ENCODE measurements at places on chromosomes 11 and 22. TPM values are rescaled to one million over a fixed set of nuclear protein-coding genes. Genes with fewer than 3 reads are reported as not detected.
A peak's percentile ranks its signal among the peaks of the same experiment; 100 is the strongest.

CPT1B gene
- 144 TPM for total RNA-seq

DNA sequence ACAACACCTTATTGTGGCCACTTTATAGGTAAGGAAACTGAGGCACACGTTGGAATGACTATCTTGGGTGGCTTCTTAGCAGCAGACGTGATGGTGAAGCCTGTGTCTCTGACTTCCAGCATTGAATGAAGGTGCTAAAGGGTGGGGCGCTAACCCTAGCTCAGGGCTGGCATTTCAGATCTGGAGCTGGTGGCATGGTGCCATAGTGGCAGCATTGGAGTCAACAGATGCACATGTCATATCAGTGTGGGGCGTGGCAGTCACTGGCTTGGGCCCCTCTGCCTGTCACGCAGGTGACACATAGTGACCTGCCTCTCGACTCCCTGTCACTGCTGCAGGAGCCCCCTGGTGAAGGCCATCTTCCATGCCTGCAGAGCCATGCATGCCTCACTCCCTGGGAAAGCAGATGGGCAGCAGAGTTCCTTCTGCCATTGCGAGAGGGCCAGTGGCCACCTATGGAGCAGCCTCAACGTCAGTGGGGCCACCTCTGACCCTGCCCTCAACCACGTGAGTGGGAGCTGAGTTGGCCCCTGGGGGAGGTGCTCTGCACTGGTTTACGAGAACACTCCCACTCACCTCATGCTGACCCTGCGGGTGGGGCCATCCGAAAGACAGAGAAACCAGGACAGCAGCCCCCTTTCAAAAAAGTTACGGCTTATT, 14.8 kb downstream of the SHISA8 start:
- peak; percentile 79 for DNase-seq

DENND6B gene
- total RNA-seq, result 1.3 TPM

GRAP2 gene
- 0.18 TPM for total RNA-seq

SLC22A6 gene
- not detected for total RNA-seq

DNA sequence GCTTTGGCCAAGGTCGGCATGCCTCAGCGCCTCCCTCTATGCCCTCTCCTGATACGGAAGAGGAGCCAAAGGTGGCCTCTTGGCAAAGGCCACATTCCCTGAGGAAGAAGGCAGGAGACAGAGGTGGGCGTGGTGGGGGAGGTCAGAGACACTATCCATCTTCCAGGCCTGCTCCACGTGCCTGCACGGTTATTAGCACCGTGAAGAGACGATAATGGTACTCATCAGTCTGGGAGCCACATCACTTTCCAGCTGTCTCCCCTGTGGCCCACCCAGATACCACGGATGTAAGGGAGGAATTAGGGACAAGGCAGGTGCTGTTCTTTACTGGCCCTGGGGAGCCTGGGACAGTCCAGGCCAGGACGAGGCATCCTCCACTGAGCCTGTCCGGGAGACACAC, 354.3 kb downstream of the MN1 start:
- no peak for DNase-seq

DNA sequence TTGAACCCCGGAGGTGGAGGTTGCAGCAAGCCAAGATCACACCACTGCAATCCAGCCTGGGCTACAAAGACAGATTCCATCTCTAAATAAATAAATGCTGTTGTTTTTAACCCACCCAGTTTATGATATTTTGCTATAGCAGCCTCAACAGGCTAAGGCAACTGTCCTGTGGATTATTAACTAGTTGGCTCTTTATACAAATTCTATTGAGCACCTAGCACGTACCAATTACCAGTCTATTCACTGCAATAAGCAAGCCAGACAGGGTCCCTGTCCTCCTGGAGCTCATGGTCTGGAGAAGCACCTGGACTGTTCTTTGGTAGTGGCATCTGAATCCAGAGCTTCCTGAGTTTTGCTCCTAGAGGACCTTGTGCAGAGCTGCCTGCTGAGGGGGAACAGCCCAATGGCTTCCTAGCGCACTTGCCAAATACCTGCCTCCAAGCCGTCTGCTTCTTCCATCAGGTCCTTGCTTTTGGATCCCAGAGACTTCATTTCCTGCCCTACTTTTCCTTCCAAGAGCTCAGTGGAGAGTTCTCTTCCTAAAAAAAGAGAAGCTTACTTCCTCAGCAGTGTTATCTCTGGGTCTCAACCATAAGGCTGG, 49.9 kb upstream of the MICAL2 start:
- DNase-seq, result no peak

GRCh38 chr22:19840955-19841640, 13.6 kb downstream of the GNB1L start:
- no peak for DNase-seq

DNA sequence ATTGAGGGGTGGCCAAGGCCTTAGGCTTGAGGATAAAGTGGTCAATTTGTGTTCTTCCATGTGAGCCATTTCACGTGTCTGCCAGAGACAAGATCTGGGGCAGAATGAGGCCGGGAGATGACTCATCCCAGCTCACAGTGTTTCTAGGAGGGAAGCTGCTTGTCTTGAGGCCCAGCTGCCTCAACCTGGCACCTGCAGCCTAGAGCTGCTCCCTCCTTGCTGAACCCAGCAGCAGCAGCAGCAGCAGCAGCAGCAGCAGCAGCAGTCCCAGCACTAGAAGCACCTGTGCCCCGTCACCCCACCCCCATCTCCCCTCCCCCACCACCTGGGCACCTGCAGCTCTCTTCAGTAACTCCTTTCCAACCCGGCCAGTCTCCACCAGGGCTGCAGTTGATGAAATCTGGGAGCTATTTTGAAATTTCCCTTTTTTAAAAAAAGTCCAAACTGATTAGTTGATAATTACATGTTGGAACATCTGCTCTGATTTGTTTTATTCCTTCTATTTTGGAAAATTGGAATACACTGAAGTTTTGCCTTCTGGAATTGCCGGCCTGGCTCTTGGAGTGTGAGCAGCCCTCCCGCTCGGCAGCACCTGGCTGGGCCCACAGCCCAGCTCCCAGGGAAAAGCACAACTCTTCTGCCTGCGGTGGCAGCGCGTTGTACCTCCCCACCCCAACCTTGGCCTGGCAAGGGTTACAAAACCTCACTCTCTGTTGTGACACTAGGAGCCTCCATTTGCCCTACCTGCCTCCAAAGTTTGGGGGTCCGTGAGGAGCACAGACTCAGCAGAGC, 143.5 kb downstream of the NXPE2 start:
- no peak for DNase-seq

NPAS4 gene
- not detected for total RNA-seq

LRRN4CL gene
- total RNA-seq, result 4.8 TPM

GRCh38 chr22:48489551-48490499, 1337.8 kb downstream of the BRD1 start:
- no peak for DNase-seq

GRCh38 chr11:63880403-63880790, 36.6 kb downstream of the RCOR2 start:
- DNase-seq, result no peak

DNA sequence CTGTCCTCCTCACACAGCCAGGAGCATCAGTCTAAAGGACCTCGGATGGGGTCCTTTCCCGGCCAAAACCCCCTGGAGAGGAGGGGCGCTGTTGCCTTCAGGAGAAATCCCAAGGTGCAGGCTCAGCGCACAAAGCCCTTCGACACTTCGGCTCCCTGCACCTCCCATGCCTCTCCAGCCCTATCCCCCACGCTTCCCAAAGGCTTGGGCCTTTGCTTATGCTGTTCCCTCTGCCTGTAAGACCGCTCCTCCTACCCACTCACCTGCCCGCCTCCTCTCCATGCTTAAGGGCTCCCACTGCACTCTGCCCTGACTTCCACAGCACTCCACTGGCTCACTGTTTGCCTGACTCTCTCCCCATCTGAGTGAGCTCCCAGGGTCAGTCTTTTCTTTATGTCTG, 13.5 kb downstream of the SLC15A3 start:
- no peak for DNase-seq

GRCh38 chr11:353179-353873, 16.0 kb upstream of the B4GALNT4 start:
- peak; percentile 86 for DNase-seq

DNA sequence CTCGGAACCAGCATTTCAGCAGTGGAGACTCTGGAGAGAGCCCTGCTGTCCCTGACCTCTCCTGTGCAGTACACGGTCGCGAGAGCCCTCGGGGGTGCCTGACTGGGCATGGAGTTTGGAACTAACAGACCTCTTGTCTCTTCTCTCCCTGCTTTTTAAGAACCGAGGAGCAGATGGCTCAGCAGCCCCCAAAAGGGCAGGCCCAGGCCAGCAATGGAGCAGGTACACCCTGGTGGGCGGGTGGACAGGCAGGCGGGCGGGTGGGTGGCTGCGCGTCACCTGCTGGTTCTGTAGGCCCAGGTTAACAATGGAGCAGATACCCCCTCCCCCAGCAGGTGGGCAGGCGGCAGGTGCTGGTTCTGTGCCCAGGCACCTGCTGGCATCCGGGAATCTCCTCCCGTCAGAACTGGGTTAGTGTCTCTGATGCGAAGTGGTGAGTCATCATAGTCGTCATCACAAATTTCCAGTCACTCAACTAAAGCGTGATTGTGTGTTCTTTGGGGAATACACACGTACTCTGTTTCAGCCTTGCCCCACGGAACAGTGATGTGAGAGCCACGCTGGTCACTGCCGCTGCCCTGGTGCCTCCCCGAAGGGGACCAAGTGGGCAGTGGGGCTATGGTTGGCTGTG, 41.1 kb downstream of the GRAMD4 start:
- DNase-seq, result no peak

- no peak for DNase-seq
These were observed 41.7 kb downstream of the RIBC2 start for GRCh38 chr22:45455212-45455611.

NCF4 gene
- 2.7 TPM for total RNA-seq

- no peak for DNase-seq
These were observed 363.1 kb downstream of the MN1 start for GRCh38 chr22:27438271-27438980.

GRCh38 chr11:124174001-124174583, 9.1 kb upstream of the OR10D3 start:
- DNase-seq, result no peak

GRCh38 chr11:112996994-112997393, 35.8 kb downstream of the NCAM1 start:
- DNase-seq, result no peak

GRCh38 chr11:62543680-62544444, 2.7 kb downstream of the AHNAK start:
- DNase-seq, result no peak

- DNase-seq, result peak; percentile 3
These were observed 29.3 kb upstream of the SLC25A1 start for GRCh38 chr22:19207884-19208283.

CRYBB1 gene
- 0.25 TPM for total RNA-seq

SHISA8 gene
- 0.26 TPM for total RNA-seq

GRCh38 chr11:111397034-111397433, 18.0 kb upstream of the POU2AF1 start:
- no peak for DNase-seq

DNA sequence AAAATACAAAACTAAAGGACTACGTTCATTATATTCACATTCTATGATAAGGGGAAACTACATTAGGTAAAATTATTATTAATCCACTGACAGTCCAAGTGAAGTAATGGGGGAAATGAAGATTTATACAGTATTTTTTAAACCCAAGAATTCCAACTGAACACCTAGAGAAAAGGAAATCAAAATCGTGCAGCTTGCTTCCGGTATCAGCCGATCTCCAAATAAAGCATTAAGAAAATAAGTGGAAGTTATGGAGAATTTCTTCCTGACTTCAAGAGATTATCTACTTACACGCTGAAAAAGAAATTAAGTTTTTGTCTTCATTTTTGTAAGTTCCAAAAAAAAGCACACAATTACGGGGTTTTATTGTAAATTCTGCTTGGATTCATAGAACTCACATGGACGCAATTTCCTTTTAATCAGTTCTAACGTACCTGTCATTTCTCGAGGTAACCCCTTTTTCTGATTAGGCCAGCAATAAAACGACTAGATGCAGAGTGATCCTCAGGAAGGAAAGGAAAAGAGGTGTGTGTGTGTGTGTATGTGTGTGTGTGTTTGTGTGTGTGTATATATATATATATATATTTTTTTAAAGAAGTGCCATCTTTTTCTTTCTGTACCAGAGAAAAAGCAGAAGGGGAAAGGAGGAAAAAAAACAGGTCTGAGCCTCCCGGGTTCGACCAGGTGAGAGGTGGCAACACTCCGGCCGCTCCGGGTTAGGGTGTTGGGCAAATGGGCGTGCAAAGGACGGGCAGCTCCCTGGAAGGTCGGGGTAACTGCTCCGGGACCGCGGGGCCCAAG, 1.1 kb downstream of the ZBTB44 start:
- no peak for DNase-seq

DNA sequence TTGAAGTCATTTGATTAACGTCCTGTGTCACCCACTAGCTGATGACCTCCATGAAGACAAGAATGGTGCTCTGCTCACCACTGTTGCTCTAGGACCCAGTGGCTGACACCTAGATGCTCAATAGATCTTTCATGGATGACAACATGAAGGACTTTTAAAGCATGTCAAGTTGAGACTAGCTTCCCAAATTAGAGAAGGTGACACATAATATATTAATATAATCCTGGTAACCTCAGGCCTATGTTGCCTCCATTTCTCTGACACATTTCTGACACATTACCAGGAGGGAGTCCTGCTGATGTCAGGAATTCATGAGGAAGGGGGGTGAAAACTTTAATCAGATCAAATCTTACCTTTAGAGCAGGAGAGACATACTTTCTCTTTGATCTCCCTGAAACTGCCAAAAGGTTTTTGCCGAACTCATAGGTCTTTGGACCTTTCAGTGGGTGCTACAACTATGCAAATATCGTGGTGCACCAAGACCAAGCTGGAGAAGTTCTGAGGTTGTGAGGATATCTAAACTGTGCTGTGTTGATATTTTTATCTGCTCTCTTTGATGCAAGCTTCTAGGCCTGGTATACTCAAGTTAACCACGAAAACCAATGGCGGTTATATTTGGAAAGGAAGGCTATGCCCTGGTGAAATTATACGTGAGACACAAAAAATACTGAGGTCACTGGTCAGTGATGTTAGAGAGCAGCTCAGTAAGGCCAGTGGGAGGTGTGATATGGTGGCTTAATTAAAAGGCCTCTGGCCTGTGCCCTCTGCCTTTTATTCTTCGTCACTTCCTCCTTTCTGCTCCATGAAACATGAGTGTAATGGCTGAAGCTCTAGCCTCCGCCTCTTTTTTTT, 13.2 kb upstream of the AMPD3 start:
- no peak for DNase-seq

PHOX2A gene
- not detected for total RNA-seq

DNA sequence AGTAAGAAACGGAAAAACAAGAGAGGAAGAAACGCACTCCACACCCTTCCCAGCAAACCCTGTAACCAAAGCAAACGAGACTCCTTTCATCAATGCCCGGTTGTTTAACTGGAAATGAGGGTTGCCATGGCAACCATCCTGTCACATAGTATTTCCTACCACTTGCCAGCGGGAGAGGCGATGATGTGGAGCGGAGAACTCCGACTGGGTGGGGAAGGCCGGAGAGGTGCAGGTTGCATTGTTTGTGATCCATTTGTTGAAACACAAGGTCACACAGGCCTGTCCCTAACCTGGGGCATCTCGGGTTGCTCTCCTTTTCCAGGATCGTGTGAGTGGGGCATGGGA, 609.9 kb downstream of the BUD13 start:
- no peak for DNase-seq

ANO1 gene
- total RNA-seq, result 11.3 TPM

DNA sequence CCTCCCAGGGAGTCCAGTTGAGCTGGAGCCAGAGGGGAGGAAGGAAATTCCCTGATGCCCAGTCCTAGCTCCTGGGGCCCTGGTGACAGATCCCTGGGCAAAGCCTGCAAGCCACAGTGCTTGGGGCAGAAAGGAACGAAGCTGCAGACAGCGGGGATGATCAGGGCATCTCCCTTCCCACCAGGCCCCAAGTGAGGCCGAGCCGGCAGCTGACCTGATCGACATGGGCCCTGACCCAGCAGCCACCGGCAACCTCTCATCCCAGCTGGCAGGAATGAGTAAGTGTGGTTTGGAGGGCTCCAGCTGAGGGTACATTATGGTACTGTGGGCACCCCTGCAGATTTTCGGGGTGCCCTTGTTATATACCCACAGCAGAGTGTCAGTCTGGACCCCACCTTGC, 33.5 kb downstream of the TOM1 start:
- DNase-seq, result no peak

CLCF1 gene
- total RNA-seq, result 0.69 TPM
